ENCODE measurements at places on chromosomes 6 and 20.

DNA sequence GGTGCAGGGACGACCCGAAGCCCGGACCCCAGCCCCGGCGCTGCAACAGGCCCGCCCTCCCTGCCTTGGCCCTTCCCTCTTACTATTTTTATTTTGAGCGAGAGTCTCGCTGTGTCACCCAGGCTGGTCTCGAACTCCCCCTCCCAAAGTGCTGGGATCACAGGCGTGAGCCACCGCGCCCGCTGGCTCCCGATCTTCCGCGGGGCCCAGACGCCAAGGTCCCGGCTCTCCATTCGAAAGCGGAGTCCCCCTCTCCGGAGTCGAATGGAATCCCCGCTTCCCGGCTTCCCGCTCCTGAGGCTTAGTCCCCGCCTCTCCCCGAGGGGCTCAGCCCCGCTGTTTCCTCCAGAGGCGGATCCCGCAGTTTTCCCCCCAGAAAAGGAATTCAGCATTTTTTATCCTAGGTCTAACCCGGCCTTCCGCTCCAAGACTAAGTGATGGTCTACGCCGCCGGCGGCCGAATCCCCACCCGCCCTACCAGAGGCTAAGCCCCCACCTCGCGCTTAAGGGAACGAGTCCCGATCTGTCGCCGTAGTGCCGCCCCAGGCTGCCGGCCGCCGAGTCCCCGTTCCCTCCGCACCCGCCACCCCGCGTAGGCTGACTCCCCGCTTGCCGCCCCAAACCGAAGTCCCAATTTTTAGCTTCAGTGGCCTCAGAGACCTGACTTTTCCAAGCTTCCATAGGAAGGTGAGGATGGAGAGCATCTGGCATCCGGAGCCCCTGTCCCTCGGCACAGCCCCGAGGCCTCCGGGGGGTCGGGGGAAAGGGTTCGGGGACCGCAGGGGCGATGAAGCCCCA, 11.5 kb upstream of the TMC2 start:
- DNase-seq = peak; percentile 39

- DNase-seq = peak; percentile 93
Measured at GRCh38 chr6:43170931-43171706, at the start of gene SRF. Gene SRF, plus strand, starts transcription at chr6:43171269. Its CDS starts 388 bp downstream, at chr6:43171657.

DNA sequence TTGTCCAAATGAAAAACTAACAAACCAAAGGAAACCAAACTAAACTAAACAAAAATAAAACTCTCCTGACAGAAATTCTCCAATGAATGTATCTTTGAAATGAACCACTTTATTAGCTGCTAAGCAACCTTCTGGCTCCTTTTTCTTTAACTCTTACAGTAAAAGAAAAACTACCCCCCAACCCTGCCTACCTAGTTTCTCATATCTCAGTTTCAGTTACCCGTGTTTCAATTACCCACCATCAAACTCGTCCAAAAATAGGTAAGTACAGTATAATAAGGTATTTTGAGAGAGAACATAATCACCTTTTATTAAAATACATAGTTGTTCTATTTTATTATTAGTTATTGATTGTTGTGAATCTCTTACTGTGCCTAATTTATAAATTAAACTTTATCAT, 177.4 kb upstream of the THEMIS start:
- DNase-seq = no peak

GRCh38 chr6:3596766-3597165, 139.9 kb upstream of the SLC22A23 start:
- DNase-seq = no peak

- no peak for DNase-seq
Measured at GRCh38 chr6:38370653-38371601, 268.8 kb downstream of the BTBD9 start.

DNA sequence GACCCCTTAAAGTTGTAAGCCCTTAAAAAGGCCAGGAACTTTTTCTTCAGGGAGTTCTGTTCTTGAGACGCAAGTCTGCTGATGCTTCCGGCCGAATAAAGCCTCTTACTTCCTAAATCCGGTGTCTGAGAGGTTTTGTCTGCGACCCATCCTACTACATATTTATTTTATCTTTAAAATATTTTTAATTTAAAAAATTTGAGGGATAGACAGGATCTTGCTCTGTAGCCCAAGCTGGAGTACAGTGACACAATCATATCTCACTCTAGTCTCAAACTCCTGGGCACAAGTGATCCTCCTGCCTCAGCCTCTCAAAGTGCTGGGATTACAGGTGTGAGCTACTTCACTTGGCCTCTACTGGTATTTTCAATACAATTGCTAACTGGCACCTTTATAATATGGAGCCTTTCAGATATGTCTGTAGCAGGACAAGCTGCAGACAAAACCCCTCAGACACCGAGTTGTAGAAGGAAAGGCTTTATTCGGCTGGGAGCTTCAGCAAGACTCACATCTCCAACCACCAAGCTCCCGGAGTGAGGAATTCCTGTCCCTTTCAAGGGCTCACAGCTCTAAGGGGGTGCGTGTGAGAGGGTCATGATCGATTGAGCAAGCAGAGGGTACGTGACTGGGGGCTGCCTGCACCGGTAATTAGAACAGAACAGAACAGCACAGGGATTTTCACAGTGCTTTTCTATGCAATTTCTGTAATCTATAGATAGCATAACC, 41.0 kb downstream of the GPX5 start:
- DNase-seq = no peak

GRCh38 chr20:25867776-25868649, 171.4 kb upstream of the ZNF337 start:
- no peak for DNase-seq

DNA sequence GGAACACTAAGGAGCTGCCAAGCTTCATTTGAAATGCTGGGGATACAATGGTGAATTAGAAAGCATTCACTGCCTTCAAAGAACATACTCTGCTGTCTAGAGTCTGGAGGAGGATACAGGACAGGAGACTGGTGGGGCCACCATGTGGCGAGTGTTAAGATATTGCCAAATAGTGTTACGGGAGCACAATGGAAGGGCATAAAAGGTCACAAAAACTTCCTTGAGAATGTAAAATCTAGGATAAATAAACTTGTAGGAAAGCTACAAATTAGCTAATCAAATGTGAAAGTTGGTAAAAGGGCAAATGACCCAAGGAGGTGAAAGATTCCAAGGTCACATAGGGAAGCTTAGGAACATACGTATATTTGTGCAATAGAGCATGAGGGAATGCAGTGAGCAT, 271.7 kb downstream of the RFPL4B start:
- no peak for DNase-seq

DNA sequence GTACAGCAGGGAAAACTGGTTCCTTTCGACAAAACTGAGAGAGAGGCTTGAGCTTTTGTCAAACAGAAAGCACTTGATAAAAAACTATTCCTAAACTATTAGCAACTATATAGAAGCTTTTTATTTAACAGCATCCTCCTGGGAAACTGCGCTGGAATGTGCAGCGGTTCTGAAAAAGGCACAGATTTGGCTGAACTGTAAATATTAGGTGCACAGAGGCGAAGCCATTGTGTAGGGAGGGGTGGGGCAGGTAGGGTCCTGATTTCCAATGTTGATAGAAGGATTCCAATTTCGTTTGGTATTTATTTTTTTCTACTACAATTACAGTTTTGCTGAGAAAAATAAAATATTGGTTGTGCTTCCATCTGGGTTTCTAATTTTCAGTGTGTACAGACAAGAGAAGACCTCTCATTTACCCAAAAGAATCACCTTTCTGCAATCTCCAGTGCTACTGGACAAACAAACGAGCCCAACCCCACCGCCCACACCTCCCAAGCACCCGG, 698 bp upstream of the SH3BGRL2 start:
- DNase-seq = no peak

DNA sequence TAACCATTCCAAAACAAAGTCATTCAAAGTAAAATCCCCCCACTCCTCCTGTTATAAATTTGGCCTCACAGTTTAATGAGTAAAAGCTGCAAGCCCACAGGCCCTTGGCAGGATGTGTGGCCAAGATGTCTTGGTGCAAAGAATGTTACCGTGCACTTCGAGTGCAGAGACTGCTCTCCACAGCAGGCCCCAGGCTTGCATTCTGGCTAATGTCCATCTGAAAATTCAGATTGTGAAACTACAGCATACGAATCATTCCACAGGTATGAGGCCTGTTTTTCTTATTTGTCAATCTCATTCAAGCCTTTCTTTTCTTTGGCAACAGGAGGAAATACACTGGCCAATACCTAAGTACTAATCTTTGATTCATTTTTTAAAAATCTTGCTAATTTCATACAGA, 7.1 kb downstream of the RPS6KA2 start:
- no peak for DNase-seq
